ENCODE measurements at places on chromosomes 4 and X. TPM values are rescaled to one million over a fixed set of nuclear protein-coding genes. Genes with fewer than 3 reads are reported as not detected.
A peak's percentile ranks its signal among the peaks of the same experiment; 100 is the strongest.

GRCh38 chrX:116726806-116727205, 264.0 kb upstream of the CT83 start:
- DNase-seq, result no peak

GRCh38 chr4:181173046-181173445, 1070.2 kb upstream of the TENM3 start:
- DNase-seq, result no peak

DNA sequence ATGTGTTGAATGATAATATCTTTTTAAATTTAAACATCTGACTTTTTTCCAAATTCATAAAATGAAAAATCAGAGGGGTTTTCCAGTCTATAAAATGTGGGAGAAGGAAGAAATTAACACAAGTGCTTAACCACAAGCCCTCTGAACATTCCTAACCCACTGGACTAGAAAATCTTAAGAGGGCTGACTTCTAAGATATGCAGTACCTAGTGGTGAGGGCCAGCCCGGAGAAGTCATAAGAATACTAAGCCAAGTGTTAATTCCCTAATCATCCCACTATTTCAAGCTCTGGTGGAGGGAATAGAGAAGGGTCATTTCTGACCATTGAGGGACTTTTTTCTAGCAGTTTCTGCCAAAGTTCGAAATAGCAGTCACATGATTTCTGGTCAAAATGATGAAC, 86.9 kb upstream of the NEIL3 start:
- DNase-seq, result no peak

DNA sequence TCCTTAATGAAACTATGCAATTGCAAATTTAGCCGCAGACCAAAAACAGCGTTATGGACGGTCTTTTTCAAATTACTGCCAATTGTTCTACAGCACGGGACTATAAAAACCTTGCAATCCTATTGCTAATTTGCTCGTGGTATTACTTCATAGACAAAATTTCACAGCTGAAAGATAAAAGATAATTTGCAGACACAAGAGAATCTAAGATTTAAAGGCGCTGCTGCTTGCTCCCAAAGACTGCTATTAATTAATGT, 1.4 kb upstream of the CAMK2D start:
- DNase-seq, result no peak

GRCh38 chr4:166128403-166128802, 255.4 kb downstream of the TLL1 start:
- DNase-seq, result no peak

GRCh38 chr4:152321398-152321797, 214.5 kb downstream of the FBXW7 start:
- no peak for DNase-seq

GRCh38 chrX:94524867-94525266, 850.9 kb downstream of the FAM133A start:
- DNase-seq, result no peak

DNA sequence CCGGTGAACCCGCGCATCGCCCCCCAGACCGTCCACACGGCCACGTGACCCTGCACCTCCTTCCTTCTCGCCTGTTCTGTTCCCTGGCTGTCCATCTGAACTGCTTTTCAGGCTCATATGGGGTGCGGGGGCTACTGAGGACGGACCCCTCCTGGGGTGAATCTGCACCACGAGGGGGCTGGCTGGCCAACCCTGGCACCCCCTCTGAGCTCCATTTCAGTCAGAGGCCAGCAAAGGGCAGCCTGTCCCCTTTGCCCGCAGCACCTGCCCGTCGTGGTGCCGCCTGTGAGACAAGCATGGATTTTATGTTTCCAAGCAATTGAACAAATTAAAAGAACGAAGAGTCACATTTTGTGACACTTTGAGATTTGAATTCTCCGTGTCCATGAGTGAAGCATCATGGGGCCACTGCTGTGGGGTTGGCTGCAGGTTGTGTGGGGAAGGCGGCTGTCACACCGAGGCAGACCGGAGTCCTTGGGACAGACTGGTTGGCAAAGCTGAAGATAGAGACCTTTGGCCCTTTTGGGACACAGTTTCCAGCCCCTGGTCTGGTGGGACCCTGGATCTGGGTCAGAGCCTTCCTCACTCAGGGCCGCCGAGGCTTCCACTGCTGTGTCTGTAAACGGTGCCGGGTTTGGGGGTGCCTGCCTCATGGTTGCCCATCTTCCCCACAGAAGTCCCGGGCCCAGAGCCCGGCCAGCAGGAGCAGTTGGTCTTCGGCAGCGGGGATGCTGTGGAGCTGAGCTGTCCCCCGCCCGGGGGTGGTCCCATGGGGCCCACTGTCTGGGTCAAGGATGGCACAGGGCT, 5.7 kb downstream of the FGFR3 start:
- DNase-seq, result no peak

- no peak for DNase-seq
Observed at GRCh38 chr4:171448919-171449481, 364.2 kb upstream of the GALNTL6 start.

Gene ARMCX4
- 11.5 TPM for total RNA-seq

GRCh38 chrX:37320541-37321203, 28.5 kb upstream of the PRRG1 start:
- DNase-seq, result no peak

Gene PAGE2
- not detected for total RNA-seq

DNA sequence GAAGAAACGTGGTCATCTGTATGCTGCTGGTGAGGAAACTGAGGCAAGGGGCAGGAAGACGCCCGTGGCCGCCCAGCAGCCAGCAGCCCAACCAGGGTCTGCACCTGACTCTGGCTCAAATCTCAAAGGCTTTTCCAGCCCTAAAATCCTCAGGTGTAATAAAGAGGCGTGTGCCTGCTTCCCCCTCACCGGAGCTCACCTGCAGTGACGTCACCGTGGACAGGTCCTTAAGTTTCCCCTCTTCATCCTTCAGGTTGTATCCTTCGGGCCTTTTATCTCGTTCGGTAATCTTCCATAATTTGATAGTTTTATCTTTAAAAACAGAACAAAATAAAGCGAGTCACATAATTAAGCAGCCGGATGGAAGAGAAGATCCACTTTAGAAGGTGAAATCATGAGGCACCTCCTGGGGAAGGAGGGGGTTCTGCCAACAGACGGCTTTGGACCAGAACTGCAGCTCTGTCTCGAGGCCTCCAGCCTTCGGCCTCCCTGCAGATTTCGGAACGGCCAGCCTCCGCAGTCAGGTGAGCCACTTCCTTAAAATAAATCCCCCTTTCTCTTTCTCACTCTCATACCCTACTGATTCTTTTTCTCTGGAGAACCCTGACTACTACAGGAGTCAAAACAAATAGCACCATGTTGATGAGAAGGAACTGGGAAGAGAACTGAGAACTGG, 96.7 kb downstream of the PPP2R2C start:
- DNase-seq, result peak; percentile 43

DNA sequence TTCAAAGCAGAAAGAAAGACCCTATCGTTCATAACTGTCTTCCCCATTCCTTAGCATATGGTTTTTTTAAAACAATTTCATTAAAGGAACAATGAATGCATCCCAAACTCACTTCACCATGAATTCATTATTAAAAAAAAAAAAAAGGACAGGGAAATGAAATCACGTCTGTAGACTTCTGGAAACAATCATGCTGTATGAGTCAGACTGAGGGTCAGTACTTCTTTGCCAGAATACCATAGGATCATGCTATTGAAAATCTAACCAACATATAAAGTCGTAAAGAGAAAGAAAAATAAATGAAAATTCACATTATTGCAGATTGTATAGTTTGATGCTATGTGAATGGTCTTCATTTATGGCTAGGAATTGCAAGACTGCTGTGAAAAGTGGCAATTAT, 144.4 kb downstream of the PCDH18 start:
- DNase-seq, result no peak

GRCh38 chrX:50779694-50780093, 34.3 kb downstream of the SHROOM4 start:
- no peak for DNase-seq

Gene MPC1L
- total RNA-seq, result not detected

DNA sequence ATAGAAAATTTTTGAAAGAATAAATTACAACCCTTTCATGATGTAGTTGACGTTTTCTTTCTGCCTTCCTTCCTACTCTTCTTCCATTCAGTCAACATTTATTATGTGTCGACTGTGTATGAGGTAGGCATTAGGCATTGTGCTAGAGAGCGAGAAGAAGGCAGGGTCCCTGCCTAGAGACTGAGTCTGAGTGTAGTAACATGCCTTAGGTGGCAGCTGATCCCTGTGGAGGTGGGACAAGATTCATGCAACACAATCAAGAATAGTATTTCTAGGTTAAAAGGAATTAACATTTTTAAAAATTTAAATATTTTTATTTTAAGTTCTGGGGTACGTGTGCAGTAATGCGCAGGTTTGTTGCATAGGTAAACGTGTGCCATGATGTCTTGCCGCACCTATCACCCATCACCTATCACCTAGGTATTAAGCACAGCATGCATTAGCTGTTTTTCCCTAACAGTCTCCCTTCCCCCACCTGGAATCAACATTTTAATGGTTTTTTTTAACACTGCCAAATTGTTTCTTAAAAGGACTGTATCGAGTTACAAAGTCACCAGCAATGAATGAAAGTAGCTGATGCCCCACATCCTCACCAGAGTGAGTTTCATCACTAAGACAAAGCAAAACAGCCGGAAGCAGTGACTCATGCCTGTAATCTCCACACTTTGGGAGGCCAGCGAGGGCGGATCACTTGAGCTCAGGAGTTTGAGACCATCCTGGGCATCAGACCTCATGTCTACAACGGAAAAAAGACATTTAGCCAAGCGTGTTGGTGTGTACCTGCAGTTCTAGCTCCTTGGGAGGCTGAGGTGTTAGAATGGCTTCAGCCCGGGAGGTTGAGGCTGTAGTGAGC, 84.0 kb downstream of the WWC2 start:
- no peak for DNase-seq

GRCh38 chrX:141632124-141632523, 42.6 kb downstream of the SPANXA2 start:
- DNase-seq, result no peak

Gene UGT2B10
- not detected for total RNA-seq

GRCh38 chr4:123345935-123346300, 50.7 kb upstream of the SPRY1 start:
- no peak for DNase-seq

- no peak for DNase-seq
Observed at GRCh38 chr4:185738820-185739219, 73.2 kb downstream of the SORBS2 start.

DNA sequence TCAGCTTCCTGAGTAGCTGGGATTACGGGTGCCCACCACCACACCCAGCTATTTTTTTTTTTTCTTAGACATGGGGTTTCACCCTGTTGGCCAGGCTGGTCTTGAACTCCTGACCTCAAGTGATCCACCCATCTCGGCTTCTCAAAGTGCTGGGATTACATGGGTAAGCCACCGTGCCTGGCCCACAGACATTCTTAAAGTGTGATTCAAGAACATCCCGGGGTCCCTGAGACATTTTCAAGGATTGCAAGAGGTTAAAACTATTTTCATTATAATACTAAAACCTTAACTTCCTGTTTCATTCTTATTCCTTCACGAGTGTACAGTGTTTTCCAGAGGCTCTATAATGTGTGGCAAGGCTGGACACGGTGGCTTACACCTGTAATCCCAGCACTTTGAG, 318.7 kb downstream of the CAMK2D start:
- no peak for DNase-seq

DNA sequence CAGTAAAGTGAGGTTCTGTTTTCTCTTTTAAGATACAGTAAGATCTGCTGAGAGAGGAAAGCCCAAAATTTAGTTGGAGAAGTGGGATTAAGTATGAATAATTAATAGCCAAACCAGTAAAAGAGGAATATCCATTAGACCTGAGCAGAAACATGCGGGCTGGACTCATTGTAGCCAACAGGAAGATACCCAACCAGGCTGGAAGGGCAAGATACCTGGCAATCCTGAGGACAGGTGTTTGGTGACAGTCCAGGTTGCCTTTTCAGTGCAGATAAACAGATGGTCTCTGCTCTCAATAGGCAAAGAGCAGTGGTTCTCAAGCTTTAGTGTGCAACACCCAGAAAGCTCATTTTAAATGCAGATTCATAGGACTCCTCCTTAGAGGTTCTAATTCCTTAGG, 980.8 kb upstream of the GRID2 start:
- no peak for DNase-seq

Gene NELFA
- total RNA-seq, result 22.5 TPM

Gene AFM
- not detected for total RNA-seq

DNA sequence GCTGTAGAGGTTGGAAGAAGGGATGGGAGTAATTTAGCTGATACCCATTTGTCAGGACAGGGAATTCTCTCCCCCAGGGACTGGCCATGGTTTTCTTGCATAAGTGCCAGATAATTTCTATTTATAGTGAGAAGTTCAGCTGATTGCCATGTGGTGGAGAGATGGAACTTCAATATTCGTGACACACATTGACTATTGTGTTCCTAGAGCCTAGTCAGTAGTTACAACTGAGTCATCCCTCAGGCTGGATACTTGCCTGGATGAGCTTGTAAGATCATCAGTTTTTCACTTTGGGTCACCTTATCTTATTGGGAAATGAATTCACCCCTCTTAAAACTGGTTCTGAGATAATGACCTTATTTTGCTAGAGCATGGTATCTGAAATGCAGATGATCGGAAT, 32.2 kb downstream of the CFAP299 start:
- no peak for DNase-seq

Gene TEC
- total RNA-seq, result 5.8 TPM

Gene MGARP
- total RNA-seq, result not detected

GRCh38 chr4:61517144-61517543, 317.0 kb downstream of the ADGRL3 start:
- DNase-seq, result no peak

DNA sequence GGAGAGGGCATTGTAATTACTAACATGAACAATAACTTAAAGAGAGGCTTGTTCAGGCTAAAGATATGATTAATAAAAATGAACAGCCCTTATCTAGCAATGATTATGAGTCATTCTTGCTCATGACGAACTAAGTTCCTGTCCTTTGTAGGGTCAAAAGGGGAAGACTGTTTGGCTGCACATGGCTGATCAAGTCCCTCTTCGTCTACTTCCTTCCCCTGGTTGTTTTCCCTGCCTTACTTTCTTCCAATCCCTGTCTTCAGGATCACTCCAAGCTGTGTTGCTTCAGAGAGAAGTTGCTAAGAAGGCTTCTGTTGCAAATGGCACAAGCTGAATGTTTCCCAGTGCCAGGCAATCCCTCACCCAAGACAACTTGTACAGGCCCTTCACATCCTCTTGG, 115.0 kb upstream of the HS3ST1 start:
- DNase-seq, result no peak

DNA sequence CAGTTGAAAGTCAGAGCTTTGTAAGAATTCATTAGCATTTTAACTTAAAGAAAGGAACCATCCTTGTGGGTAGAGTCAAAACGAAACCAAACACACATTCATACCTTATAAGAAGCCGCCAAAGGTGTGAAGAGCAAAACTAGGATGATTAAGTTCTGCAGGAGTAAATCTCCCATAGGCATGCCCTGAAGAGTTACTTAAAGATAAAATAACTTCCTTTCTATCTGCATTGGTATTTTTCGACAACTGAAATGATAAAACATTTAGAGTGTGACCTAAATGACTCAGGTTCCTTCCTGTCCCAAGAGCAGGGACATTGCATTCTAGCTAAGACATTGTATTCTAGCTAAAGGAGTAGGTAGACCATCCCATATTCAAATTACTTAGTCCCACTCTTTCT, 75.3 kb downstream of the BCOR start:
- DNase-seq, result no peak

Gene CSAG1
- not detected for total RNA-seq

Measured in left lung (tissue), 14 donors.